ENCODE measurements at places on chromosomes 2 and 18. TPM values are rescaled to one million over a fixed set of nuclear protein-coding genes. Genes with fewer than 3 reads are reported as not detected.

DNA sequence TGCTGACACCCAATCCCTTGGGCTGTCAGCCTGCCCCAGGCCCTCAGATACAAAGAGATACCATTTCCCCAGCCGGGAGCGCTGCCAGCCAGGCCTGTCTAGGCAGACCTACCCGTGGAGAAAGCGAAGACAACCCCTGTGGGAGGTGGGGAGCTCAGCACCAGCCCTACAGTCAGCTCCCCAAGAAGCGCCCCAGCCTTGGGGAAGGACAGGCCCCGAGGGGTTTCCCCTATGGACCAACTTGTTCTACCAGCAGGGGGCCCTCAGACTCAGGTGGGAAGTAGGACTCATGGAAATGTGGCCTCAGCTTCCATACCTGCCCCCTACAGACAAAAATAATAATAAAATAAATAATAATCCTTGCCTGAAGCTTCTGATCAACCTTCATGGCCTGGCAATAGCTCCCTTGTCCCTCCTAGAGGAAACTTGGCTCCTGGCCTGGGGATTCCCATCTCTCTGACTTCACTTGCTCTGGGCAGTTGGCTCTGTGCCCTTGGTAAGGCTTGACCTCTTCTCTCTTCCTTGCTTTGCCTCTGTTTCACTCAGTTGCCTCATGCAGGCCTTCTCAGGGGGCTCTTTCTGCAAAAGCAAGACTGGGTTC, 7.0 kb downstream of the SLC35F6 start:
- DNase-seq = no peak

- peak; percentile 43 for DNase-seq
These were observed 1.1 kb upstream of the ZBTB7C start for GRCh38 chr18:48410095-48410920.

DNA sequence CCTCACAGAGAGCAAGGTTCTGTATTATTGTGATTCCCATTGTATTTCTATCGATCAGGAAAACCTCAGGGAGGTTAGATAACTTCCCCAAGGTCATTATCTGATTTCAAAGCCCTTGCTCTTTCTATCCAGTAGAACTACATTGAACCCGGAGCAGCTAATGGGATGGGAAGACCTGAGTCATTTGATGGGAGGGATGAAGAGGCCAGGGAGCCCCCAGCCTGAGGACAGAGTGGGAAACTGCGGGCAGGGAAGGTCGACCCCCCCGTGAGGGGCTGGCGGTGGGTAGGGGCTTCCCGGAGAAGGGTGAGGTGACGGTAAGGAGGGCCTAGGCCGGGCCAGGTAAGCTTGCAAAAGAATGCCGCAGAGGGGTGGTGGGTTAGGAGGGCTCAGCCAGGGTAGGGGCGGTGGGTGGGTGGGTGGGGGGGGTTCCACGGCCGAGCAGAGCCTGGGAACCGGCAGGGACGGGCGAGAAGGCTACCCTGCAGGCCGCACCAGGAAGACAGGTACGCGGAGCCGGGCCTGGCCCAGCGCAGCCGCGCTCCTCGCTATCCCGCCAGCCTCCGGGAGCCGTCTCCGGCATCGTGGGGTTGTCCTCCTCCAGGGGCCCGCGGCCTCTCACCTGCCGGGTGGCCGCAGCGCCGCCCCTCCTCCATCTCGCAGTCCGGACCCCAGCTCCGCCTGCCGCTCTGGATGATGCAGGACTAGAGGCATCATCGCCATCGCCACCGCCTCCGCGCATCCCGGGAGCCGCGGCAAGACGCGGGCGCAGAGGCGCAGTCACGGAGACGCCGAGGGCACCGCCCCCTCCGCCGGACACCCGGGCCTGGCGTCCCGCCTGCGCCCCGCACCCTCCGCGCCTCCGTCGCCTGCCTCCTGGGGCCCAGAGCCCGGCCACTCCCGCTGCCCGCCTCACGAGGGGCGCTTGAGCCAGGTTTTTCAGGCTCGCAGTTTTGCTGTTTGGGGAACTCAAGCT, at the start of gene GPR75:
Gene GPR75, minus strand, starts transcription at position 762 of the 976 bp plus-strand sequence. CDS start 5,211 bp downstream, outside the sequence.
- DNase-seq = no peak

GRCh38 chr2:55106148-55106547, 55.9 kb upstream of the RTN4 start:
- DNase-seq = no peak

DNA sequence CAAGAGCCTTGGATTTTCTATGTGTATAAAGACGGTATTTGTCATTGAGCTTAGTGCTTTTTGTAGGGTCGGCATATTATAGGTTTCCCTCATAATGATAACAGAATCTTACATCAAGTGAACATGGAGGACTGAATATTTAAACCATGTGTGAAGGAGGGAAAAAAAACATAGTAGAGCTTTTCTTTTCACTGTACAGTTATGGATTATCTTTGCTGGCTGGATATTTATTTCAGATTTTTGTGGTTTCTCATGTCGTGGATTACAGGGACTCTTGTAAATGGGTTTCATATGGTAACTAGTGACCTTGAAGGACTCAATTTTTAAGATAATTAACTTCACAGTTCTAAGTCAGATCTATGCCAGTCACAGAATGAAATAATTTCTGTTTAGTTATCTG, 330.2 kb upstream of the NRP2 start:
- DNase-seq = no peak

GRCh38 chr2:62112179-62112578, 83.7 kb upstream of the B3GNT2 start:
- DNase-seq = no peak

- DNase-seq = no peak
These were observed 77.4 kb downstream of the NAB1 start for GRCh38 chr2:190726255-190726654.

DNA sequence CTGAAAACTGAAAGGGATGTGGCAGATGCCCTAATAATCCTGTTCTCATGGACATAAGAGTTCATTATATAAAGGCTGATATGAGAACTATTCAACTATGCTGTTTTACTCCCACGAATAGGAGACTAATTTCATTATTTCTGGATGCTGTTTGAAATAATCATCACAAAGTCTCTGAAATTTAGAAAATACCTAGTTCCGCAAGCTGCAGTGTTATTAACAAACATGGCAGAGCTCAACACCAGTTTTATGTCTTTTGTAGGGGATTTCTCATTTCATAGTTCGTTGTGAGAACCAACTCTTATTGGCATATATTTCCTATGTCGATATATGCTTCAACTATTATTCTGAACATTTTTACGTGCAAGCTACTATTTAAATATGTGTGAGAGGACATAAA, 200.3 kb upstream of the SLC8A1 start:
- DNase-seq = no peak

DNA sequence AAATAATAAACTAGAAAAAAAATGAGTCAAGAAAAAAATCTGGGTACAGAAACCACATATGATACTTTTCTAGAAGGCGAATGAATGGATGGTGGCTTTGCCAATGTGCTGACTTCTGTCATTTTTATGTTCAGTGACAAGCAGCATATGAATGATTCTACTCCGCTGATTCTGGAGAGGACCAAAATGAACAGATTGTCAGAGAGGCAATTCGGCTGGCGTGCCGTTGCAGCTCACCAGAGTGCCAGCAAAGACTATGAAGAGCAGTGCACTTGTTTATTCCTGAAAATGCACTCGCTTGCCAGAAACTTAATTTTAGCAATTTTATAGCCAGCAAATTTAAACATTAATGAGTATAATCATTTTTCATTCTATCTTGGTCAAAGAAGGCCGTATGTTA, 105.9 kb upstream of the NYAP2 start:
- no peak for DNase-seq

DNA sequence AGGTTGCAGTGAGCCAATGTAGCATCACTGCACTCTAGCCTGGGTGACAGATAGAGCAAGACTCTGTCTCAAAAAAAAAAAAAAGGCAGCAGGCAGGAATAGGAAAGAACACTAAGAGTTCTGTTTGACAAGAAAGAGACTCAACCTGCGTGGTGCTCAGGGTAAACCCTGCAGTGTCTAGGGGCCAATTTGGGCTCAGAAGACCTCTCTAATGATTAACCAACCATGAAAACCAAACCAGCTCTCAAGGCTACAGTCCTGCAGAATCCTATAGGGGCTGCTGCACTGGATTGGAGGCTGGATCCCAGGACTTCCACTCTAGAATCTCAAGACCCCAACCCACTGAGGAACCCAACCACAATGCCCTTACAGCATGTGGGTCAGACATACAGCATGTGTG, 2.4 kb downstream of the TRABD2A start:
- DNase-seq = no peak

GRCh38 chr2:71190656-71191569, 36.0 kb downstream of the PAIP2B start:
- DNase-seq = peak; percentile 28

- DNase-seq = no peak
These were observed 784.0 kb upstream of the KLHL29 start for GRCh38 chr2:22600999-22601398.

GRCh38 chr2:144550084-144550483, 30.2 kb upstream of the ZEB2 start:
- no peak for DNase-seq

DNA sequence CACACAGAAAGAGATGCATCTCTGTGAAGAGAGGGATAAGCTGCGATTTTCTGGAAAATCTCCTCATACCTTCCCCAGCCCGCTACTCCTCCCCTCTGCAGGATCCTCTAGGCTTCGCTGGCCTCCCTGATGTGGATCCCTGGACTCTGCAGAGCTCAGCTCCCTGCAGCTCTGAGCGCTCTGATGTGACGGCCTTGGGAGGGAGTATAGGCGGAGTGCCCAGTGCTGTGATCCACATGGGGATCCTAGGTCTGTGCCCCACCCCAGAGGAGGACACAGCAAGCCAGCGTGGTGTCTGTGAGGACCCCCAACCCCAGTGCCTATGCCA, 111.0 kb downstream of the GYPC start:
- no peak for DNase-seq

DNA sequence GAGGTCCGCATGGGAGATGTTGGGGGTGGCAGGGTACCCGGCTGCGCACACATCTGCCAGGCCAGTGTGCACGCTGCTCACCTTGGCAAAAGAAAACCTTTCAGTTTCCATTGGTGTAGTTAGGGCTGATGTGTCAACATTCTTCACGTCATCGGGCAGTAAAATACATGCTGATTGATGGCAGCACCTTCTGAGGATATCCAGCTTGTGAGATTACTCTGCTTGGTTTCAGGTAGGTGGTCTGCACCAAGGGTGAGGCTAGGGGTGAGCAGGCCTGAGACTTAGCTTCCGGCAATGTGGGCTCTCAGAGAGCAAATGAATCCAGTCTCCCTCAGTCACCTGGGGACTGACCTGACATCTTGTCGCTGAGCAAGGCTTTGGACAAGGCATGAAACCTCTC, 19.3 kb upstream of the ACKR3 start:
- DNase-seq = no peak

DNA sequence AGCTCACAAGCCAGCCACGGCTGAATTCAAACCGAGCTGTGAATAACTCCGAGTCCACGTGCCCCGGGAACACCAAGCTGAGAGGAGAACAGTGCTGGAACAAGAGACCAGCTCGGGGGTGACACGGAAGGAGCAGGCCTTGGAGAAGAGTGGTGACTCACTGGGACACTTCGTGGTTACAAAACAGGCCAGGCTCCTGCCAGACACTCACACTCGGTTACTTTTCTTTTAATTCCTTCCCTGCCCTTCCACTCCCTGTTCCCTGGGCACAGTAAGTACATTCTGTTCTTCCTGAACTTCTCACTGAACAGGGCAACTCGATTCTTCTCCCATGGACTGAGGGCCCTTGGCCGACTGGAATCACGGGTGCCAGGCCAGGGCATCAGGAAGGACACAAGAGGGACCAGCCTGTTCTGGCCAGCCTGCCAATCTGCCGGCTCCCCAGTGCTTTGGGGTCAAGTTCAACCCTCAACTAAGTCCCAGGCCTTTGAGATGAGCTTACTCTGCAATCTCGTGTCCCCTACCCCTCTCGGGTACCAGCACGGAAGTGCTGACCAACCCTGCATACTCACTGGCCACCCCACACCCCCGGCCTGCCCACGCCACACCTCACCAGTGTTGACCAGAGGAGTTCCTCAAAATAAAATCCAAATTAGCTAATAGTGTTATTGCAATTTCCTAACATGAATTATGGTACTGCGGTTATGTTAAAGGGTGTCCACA, 87.5 kb downstream of the TFCP2L1 start:
- DNase-seq = no peak

GRCh38 chr2:22748909-22749308, 636.1 kb upstream of the KLHL29 start:
- DNase-seq = no peak

The RNF138 gene
- polyA plus RNA-seq = 26.2 TPM

The PMS1 gene
- 27.7 TPM for polyA plus RNA-seq

The UGT1A10 gene
- polyA plus RNA-seq = not detected

The PLCL1 gene
- 14.3 TPM for polyA plus RNA-seq

The TACR1 gene
- polyA plus RNA-seq = 0.40 TPM

The RIT2 gene
- polyA plus RNA-seq = not detected

The SKA1 gene
- 2.6 TPM for polyA plus RNA-seq

The ANKRD36C gene
- polyA plus RNA-seq = 30.7 TPM

The DSC3 gene
- 0.34 TPM for polyA plus RNA-seq

The TPO gene
- 0.30 TPM for polyA plus RNA-seq

The RUFY4 gene
- polyA plus RNA-seq = 0.16 TPM

The MROH2A gene
- not detected for polyA plus RNA-seq

The IMPACT gene
- polyA plus RNA-seq = 34.6 TPM
